ENCODE measurements at places on chromosomes 4 and X. TPM values are rescaled to one million over a fixed set of nuclear protein-coding genes. Genes with fewer than 3 reads are reported as not detected.

DNA sequence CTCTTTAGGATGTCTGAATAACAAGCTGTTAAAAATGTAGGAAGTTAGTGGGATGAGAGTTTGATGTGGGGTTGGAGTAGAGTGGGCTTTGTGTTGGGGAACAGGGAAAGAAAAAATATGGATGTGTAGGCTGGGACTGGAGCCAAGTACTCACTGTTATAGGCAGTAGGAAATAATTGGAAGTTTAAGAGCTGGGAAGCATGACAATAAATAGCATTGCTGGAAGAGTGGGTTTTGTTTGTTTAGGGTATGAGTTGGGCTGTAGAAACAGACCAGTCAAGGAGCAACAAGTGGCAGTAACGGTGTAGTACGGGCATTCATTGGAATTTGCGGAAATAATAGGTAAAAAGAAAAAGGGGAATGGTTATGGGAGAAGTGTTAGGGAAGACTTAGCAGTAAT lies 81.6 kb downstream of the KDM6A start:
- DNase-seq = no peak

GRCh38 chr4:8904041-8904501 lies 32.4 kb upstream of the HMX1 start:
- no peak for DNase-seq

DNA sequence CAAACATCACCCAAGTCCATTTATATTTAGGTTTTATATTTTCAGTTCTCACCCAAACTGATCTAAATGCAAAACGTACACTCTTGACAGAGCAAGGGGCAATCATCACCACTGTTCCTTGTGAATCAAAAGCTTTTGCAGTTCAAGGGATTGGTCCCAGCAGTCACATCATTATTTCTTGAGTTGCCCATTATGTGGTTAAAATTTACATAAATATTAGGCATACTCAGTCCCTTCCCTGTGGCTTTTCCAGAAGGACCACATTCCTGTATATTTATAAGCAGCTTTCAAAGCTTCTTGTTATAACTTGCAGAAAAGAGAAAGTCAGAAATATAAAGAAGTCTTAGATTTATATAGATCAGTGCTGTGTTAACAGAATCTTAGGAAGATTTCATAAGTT lies 224.4 kb downstream of the CLCN4 start:
- DNase-seq = no peak

- no peak for DNase-seq
Observed at GRCh38 chr4:118783887-118784286, 52.0 kb downstream of the SEC24D start.

The SERTM2 gene
- total RNA-seq = not detected

DNA sequence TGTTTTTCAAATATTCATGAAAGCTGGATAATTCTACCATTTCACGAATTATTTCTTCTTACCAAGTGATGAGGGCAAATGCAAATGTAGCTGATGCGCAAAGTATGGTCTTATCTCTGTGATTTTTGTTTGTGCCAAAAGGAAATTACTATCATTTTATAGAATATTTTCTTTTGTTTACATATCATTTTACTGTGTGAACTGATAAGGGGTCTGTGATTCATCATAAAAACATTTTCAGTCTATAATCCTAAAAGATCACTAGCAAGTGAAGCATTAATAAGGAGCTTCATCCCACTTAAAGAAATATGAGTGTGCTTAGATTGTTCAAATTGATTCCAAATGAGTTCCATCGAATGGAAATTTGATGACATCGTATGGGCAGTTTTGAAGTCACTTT lies 694 bp downstream of the CSN3 start:
- no peak for DNase-seq

- DNase-seq = no peak
Observed at GRCh38 chr4:40301603-40302002, 33.5 kb upstream of the CHRNA9 start.

- no peak for DNase-seq
Observed at GRCh38 chr4:186845137-186845842, 121.6 kb upstream of the FAT1 start.

The H2BW2 gene
- not detected for total RNA-seq

DNA sequence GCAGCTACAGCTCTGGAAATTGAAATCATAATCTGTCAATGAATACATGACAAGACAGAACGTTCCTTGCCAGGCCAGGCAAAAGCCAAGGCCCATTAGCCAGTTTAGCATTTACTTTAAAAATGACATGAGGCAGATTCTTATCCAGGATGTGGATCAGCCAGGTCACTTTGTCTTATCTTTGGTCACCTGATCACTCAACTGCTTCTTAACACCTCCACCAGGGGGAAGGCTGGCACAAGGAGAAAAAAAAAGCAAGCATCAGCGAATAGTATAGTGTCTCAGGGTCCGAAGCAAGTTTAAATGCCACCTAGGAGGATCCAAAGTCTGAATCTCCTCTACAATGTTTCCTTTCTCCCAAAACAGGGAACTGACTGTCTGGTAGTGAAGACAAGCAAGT lies 18.8 kb downstream of the ATP1B4 start:
- no peak for DNase-seq

- no peak for DNase-seq
Observed at GRCh38 chr4:112766422-112766821, 129.5 kb downstream of the LARP7 start.

The KLKB1 gene
- 0.83 TPM for total RNA-seq

Data from esophagus muscularis mucosa (tissue), 4 donors.